ENCODE measurements at places on chromosomes 3 and 15.

DNA sequence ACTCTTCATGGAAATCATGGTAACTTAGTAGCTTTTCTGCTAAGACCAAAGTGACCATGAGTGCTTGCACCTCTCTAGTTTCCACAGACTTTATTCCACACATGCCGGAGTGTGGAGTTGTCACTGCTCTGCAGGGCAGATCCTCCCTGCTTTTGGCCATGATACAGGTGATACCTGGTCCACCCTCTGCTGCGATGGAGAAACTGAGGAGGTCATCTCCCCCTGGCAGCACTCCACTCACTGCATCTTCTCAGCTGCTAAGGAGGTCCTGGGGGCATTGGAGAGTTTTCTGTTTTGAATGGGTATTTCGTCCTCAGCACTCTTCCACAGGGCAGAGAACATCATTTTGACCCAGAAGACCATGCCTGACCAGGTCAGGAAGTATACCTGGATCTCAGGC lies 31.1 kb downstream of the RBM5 start:
- no peak for DNase-seq

GRCh38 chr3:128573160-128573559 lies 77.5 kb downstream of the RPN1 start:
- DNase-seq = no peak

DNA sequence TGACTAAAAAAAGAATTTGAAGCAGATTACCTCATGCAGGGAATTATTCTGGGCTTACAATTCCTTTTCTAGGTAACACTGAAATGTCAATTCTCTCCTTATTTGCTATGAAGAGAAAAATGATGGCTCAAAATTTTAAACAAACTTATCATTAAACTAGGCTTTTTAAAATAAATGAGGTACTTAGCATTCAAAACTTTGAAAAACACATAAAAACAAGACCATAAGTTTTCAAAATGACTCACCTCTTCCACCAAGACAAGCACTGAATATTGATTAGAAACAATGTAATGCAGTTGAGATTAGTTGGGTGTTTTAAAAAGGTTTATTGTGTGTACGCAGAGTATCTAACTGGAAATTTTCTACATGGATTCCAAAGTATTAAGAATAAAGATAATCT lies 154.6 kb downstream of the ADAM10 start:
- DNase-seq = no peak

DNA sequence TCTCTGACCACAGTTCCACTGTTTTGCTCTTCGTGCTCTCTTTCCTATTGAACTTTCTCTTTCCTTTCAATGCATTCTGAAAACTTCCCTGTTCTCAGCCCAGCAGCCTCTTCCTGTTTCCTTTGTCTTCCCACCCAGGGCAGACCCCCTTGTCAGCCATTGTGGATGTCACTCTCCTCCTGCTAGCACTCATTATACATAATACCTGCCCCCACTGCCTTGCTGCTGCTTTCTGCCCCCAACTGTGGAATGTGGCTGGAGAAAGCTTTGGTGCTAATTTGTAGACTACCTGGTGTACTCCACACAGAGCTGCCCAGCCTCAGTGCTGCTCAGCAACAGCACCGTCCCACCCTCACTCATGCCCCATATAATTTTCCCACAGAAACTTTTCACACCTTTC lies 80.2 kb downstream of the CHCHD6 start:
- no peak for DNase-seq

DNA sequence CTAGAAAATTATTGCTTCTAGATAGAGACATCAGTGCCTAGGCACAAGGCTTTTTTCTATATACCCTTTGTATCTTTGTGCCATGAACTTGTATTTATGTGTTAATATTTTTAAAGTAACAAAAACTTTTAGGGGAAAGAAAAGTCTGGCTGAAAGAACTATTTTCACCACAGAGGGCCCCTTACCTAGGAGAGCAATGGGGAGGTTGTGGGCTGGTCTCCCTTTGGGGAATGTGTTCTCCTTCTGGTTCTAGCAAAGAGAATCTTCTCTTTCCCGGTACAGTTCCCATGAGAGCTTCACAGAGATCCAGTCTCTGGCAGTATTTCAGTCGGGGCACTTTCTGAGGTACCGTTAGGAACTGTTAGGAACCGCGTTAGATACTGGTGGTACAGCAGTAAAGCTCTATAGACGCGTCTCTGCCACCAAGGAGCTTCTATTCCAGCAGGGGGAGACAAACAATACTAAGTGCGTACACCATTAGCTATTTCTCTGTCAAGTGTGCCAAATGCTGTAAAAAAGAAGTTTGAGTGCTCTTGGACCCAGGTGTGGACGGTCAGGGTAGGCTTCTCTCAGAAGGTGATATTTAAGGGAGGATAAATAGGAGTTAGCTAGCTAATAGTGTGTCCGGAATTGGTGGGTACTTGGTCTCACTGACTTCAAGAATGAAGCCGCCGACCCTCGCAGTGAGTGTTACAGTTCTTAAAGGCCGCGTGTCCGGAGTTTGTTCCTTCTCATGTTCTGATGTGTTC lies 4.6 kb upstream of the EPB42 start:
- DNase-seq = no peak

DNA sequence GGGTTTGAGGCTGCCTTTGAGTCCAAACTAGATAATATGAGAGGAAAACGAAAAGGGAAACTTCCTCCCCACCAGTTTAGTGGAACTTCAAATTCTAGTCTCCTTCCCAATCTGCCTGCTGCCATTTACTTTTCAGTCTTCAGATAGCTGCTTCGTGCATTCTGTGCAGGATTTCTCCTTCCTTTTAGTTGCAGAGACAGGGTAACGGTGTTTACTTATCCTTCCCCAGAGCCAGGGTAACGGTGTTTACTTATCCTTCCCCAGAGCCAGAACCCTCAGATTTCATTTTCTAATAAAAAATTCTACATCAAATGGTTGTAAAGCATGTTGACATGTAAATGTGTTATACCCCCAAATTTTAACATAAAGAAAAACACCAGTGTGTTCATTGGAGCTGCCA lies 282.6 kb downstream of the VPS13C start:
- DNase-seq = no peak

- DNase-seq = no peak
Measured at GRCh38 chr15:69524814-69525213, 72.2 kb downstream of the RPLP1 start.

DNA sequence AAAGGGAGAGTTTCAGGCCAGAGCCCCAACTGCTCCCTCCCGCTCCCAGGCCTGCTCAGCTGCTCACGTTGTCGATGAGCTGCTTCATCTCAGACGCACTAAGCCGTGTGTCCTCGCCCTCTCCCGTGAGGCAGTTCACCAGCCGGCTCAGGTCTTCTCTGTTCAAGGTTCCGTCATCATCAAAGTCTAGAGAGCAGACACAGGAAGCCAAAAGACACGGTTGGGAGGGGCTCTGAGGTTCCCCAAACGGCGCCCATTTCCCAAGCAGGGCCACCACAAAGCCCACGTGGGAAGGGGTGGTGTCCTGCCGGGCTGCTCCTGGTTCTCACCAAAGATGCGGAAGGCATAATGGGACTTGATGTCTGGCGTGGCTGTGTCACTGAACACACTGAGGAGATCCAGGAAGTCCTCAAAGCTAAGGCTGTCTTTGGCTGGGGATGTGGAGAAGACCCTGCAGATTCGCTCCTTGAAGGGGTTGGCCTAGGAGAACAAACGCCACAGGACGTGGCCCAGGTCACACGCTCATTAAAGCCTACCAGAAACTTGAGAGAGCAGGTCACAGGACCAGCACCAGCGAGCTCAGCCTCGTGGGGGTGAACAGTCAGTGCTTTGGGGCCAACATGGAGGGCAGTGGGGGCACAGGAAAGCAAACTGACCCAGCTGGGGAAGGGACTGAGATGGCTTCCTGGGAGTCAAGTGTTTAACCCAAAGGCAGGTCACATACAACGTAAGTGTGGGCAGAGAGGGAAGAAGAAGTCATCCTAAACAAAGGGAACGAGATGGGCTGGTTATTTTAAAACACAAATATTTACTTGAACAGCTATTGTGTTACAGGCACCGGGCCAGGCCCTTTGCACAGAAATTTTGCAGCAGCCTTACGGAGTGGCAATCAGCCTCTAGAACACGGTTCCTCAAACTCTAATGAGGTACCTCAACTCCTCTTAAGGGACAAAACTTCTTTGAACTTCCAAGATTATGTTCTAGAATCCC lies 2.4 kb downstream of the CIB1 start:
- no peak for DNase-seq

GRCh38 chr15:66876421-66876730 lies 174.3 kb downstream of the SMAD6 start:
- no peak for DNase-seq

DNA sequence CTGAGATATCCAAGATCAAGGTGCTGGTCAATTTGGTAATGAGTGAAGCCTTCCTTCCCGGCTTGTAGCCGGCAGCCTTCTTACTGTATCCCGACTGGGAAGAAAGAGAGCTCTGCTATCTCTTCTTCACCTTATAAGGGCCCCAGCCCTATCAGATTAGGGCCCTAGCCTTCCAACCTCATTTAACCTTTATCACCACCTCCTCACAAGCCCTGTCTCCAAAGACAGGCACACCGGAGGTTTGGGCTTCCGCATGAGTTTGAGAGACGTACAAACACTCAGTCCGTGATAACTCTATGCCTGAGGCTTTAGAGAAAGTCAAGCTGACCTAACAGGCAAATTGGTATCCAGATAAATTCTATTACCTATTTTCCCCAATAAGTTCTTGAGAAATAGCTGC lies 243.9 kb downstream of the OPA1 start:
- no peak for DNase-seq

- no peak for DNase-seq
Measured at GRCh38 chr15:42194513-42194912, 13.6 kb downstream of the VPS39 start.

DNA sequence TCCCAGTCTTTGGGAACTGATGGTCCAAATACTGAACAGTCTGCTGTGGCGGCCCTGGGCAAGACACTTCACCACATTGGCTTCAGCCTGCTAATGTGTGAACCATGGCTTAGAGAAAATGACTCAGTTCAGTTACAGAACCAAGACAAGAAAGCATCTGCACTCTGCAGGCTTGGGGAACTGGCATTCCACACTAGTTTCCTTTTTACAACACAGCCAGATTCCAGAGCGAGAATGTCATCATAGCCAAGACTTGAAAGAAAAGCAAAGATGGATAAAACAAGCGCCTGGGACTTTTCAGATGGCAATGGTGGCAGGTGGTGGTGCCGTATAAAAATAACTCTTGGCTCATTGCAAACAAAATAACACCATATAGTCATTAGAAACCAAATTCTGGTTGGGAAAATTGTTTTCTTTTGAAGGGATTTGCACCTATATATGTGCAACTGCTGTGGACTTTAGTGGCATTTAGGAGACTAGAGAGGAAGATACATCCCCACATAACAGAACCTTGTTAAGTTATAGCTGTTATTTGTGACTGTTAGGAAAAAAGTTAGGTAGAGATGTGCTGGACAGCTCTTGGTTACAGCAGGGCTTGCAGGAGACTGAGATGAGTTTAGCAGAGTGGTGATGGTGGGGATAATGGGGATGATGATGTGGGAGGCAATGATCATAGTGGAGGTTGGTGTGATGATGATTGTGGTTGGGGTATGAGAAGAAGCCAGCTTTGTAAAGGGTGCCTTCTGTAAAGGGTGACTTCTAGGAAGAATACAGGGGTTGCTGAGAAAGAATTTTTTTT lies 273.6 kb downstream of the THRB start:
- peak; percentile 58 for DNase-seq

GRCh38 chr3:105448338-105448982 lies 81.8 kb downstream of the ALCAM start:
- no peak for DNase-seq

DNA sequence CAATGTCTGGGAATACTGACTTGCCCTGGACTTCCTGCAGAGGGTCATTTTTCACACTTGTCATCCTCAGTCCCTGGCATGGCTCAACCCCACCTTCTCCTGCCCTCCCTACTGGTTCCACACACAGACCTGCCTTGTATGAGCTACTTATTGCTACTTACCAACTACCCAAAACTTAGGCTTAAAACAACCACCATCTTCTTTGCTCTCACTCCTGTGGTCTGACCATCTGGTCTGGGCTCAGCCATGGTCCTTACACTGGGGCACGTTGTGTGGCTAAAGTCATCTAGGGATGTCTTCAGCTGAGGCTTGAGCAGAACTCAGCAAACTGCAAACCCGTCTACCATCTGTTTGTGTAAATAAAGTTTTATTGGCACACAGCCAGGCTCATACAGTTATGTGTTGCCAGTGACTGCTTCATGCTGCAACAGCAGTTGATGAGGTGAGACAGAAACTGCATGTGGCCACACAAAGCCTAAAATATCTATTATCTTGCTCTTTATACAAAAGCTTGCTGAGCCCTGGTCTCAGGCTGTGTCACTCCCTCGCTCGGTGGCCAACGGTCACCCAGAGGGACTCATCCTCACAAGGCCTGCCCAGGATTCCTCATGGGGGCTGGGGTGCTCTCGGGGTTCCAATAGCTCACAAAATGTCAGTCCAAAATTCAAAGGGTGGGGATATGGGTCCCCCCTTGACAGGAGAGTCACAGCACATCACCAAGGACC lies 43.5 kb downstream of the KLF15 start:
- DNase-seq = no peak

DNA sequence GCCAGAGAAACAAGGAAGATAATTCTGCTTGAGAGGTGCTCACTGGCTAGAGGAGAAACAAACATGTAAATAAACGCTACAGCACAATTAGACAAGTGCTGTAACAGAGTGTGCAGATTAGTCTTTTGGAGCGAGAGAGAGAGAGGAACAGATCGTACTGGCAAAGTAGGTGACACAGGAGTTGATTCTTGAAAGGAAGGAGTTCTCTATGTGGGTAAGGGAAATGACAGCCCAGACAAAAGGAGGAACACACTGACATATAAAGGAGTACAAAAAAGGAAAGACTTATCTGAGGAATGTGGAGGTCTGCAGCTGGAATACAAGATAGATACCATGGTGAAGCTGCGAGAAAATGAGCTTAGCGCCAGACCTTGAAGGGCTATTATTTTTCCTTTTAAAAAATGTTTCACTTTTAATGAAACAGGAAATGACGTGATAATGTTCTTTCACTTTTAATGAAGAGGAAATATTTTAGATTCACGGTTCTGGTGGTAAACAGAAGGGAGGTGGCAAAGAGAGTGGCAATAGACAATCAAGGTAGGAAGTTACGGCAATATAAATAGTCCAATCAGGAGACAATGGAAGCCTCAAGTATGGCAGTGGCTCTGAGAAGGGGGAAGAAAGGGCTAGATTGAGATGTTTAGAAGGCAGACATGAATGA lies 202.9 kb downstream of the VPS13C start:
- DNase-seq = no peak

GRCh38 chr3:176032043-176032442 lies 1165.2 kb downstream of the TBL1XR1 start:
- DNase-seq = no peak

Measured in psoas muscle (tissue), 8 donors.